ENCODE measurements at places on chromosomes 7 and 10. TPM values are rescaled to one million over a fixed set of nuclear protein-coding genes. Genes with fewer than 3 reads are reported as not detected.

Gene OR9A2
- 0.66 TPM for total RNA-seq

Gene LRRC61
- 10.8 TPM for total RNA-seq

Gene NRCAM
- total RNA-seq = 0.09 TPM

Gene REEP3
- 15.6 TPM for total RNA-seq

Gene CPN1
- not detected for total RNA-seq

GRCh38 chr7:100080907-100081534, 502 bp downstream of the ZNF3 start:
- DNase-seq = no peak

DNA sequence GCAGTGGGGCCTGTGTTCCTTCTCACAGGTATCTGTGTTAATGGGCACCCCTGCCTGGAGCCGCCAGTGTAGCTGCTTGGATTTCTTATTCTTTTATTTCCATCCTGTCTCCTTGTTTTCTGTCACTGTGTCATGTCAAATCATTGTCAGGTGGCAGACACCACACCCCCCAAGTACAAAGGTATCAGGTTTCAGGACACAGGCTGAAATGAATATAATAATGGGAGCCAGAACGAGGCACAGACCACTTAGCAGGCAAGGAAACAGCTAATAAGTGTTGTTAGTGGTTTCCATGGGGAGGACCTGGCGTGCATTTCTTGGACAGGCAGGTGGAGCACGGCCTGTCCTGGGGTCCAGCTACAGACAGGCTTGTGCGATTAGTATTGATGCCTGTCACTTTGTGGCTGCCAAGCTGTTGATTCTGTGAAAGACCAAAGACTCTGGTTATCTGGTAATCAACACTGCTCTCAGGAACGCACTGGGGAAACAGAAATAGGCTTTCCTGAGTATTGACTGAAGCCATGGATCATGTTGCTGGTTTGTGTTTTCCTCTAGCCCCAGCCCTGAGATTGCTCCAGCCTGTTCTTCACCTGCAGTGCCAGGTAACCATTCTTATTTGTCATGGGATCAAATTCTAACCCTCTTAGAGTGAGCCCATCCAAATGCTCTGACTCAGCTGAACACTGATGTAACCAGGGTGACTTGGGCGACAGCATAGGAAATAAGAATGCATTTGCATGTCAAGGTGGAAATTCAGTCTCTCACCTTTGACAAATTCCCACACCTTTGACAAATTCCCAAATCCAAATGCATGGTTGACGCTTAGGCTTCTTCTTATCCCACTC, 1002.0 kb downstream of the LRMDA start:
- no peak for DNase-seq

DNA sequence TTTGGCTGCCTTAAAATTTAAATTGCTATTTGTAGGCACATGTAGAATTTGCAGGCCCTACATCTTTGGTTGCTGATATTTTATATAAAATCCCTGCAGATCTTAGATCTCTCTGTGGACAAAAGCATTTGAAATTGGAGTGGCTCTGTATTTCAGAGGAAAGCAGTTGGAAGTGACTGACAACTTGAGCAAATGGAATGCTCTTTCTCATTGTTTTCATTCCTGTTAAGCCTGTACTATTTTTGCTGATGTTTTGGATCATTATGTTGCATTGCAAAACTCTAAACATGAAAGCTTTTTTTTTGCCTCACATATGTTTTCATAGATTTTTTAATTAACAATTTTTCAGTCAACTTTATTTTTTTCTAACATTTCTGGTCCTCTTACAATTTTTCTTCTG, 251.2 kb upstream of the MDFIC start:
- DNase-seq = no peak

DNA sequence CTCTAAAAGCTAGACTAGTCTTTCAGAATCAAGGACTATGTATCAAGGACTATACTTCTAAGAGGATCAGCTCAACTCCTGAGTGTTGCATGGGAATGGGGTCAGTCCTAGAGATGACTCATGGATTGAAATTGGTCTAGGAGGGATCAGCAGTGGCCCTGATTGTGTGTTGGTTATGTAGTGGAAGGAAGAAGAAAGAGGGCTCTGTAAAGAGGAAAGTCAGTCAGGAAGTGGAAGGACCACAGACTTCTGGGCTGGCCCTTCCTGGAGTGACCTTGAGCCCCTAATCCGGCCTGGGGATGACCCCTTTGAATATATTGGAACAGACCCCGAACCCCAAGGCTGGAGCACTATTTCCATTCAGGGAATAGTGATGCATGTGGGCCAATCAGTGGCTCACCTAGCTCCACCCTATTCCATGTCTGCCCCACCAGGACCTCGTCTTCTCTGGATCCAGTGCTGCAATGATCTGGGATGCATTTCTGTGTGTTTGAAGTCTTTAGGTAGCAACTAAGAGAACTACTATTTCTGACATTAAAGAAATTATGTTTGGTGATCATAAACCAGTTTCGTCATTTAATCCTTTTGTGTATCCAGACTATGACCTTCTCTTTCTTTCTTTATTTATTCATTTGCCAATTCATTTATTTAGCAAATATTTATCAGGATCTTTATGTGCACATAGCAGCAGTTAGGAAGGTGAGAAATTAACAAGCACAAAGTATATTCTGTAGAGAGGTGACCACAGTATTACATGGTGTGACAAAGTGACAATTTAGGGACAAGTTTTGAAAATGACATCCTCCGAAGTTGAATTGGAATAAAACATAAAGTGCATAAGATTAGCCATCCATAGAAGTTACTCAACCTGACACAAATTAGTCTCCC, 48.6 kb upstream of the KIF5B start:
- DNase-seq = no peak

- DNase-seq = no peak
Measured at GRCh38 chr10:71765906-71766716, 7.2 kb downstream of the VSIR start.

Measured in activated naive CD4-positive, alpha-beta T cell treated with anti-CD3 and anti-CD28 coated beads, Interleukin-2, amount 50 U/mL, for 72 hours (primary cell).